Stomach (tissue), 19 donors: ENCODE measurements at places on chromosomes 5 and 9. TPM values are rescaled to one million over a fixed set of nuclear protein-coding genes. Genes with fewer than 3 reads are reported as not detected.
A peak's percentile ranks its signal among the peaks of the same experiment; 100 is the strongest.

GRCh38 chr5:1004461-1005248, 3.9 kb upstream of the NKD2 start:
- DNase-seq: peak; percentile 66
- H3K27me3 ChIP-seq: peaks cover 29% of the 10 kb centered on the region
- no peaks in the 10 kb centered on the region for H3K36me3 ChIP-seq
- H3K27ac ChIP-seq: peak overlapping the region; percentile 79

DNA sequence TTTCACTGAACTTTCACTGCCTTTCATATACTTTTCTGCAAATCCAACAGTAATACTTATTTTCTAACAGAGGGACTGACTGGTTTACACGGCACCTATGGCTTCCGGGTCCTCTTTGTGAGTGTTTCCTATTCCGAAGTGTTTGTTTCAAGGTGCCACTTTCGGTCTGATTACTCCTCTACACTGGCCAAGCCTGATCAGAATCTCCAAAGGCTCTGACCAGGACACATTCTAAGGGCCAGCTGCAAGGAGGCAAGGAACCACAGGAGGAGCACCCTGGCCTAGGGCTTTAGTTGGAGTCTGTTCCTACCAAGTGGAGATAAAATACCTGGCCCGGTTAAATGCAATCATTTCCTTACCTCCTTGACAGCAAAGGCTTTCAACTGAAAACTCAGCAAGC, 132.1 kb downstream of the GLIS3 start:
- DNase-seq: no peak
- H3K27ac ChIP-seq: no peak overlapping the region
- no peaks in the 10 kb centered on the region for H3K27me3 ChIP-seq
- H3K36me3 ChIP-seq: no peaks in the 10 kb centered on the region
- no peak overlapping the region for H3K4me3 ChIP-seq

- H3K4me3 ChIP-seq: no peak overlapping the region
- no peak for DNase-seq
- peaks cover 11% of the 10 kb centered on the region for H3K4me1 ChIP-seq
- H3K27me3 ChIP-seq: no peaks in the 10 kb centered on the region
- H3K36me3 ChIP-seq: no peaks in the 10 kb centered on the region
These were observed 98.4 kb downstream of the C9orf152 start for GRCh38 chr9:110109333-110110092.

GRCh38 chr9:69097064-69097463, 61.5 kb downstream of the FXN start:
- H3K36me3 ChIP-seq: no peaks in the 10 kb centered on the region
- no peak overlapping the region for H3K4me3 ChIP-seq
- DNase-seq: no peak

DNA sequence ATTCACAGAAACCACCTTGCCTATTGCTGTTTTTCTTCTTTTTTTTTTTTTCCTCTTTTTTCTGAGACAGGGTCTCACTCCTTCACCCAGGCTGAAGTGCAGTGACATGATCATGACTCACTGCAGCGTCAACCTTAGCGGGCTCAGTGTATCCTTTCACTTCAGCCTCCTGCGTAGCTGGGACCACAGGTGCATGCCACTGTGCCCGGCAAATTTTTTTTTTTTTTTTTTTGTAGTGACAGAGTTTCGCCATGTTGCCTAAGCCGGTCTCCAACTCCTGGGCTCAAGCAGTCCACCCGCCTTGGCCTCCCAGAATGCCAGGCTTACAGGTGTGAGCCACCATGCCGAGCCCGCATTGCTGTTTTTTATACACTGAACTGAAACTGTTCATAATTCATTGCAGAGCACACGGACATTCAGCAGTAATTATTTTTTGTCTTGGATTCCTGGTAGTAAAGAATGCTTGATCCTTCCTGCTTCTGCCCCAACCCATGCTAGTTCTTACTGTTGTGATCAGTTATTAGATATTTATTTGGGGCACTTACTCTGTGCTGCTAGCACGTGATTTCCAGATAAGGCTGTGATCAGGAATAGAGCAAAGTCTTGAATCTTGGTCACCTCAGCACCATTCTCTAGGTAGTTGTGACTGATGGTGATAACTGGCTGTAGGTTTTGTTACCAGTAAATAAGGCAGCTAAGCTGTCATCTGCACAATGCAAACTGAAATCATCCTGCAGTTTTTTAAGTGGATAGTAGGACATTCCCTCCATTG, 14.0 kb downstream of the MAP3K1 start:
- DNase-seq: no peak
- no peak overlapping the region for H3K4me3 ChIP-seq
- peaks cover 62% of the 10 kb centered on the region for H3K4me1 ChIP-seq
- H3K27ac ChIP-seq: peak overlapping the region; percentile 22
- no peaks in the 10 kb centered on the region for H3K36me3 ChIP-seq

- no peak overlapping the region for H3K27ac ChIP-seq
- no peak overlapping the region for H3K4me3 ChIP-seq
- H3K4me1 ChIP-seq: no peaks in the 10 kb centered on the region
These were observed 18.8 kb upstream of the SPEF2 start for GRCh38 chr5:35598707-35599370.

Gene TLN1
- 223 TPM for total RNA-seq

Gene SLC6A3
- not detected for total RNA-seq
